ENCODE measurements at places on chromosomes 7 and 10. TPM values are rescaled to one million over a fixed set of nuclear protein-coding genes. Genes with fewer than 3 reads are reported as not detected.

Gene SPACDR
- 1.3 TPM for total RNA-seq

Gene ASB15
- not detected for total RNA-seq

Gene CLEC5A
- not detected for total RNA-seq

Gene RPEL1
- not detected for total RNA-seq

Gene PLXNA4
- 18.4 TPM for total RNA-seq

Gene ZEB1
- total RNA-seq, result 135 TPM

Gene ORAI2
- total RNA-seq, result 64.3 TPM

Gene GSTO2
- 0.66 TPM for total RNA-seq

Gene PRSS37
- total RNA-seq, result not detected

Gene CAMK2B
- 3.1 TPM for total RNA-seq

Gene AGAP9
- total RNA-seq, result 0.90 TPM

Gene ASB4
- not detected for total RNA-seq

Gene CALHM3
- not detected for total RNA-seq

Gene PLXDC2
- 2.4 TPM for total RNA-seq

Gene TSPAN15
- total RNA-seq, result 48.3 TPM

Gene COL13A1
- total RNA-seq, result 18.3 TPM

Gene STEAP2
- total RNA-seq, result 0.81 TPM

Gene ODAD2
- total RNA-seq, result 0.36 TPM

Gene LRRTM3
- not detected for total RNA-seq

Gene DEPP1
- total RNA-seq, result 237 TPM

Gene CYP2C19
- not detected for total RNA-seq

Gene ZNF853
- 0.54 TPM for total RNA-seq

Gene MRLN
- not detected for total RNA-seq

Gene MMP21
- total RNA-seq, result under 0.01 TPM

Gene RPA3
- 16.3 TPM for total RNA-seq

Gene SP8
- total RNA-seq, result not detected

Gene MPP7
- total RNA-seq, result 0.56 TPM

Gene NANOS1
- total RNA-seq, result 0.18 TPM

Gene ZNF800
- 13.1 TPM for total RNA-seq

Gene TCERG1L
- not detected for total RNA-seq

Gene SPDYE2B
- not detected for total RNA-seq

Gene SLC39A12
- total RNA-seq, result under 0.01 TPM

Gene CASP2
- total RNA-seq, result 15.5 TPM

Gene CHST12
- 6.7 TPM for total RNA-seq

Gene C7orf57
- 0.09 TPM for total RNA-seq

Gene DPP6
- not detected for total RNA-seq

Gene PRKAR2B
- 32.2 TPM for total RNA-seq

Gene PCGF5
- 15.8 TPM for total RNA-seq

Gene OR13A1
- total RNA-seq, result not detected

Gene IL2RA
- total RNA-seq, result not detected

Gene FZD1
- 2.2 TPM for total RNA-seq

Gene PDE6C
- total RNA-seq, result not detected

Gene PHYH
- total RNA-seq, result 7.9 TPM

Gene PAPOLB
- under 0.01 TPM for total RNA-seq

Gene HMX3
- not detected for total RNA-seq

Gene NPC1L1
- not detected for total RNA-seq

Gene TRIM73
- 0.75 TPM for total RNA-seq

Gene MRC1
- 8.8 TPM for total RNA-seq

Gene PAX4
- not detected for total RNA-seq
